Neural crest cell (in vitro differentiated cells): ENCODE measurements at places on chromosomes 7 and 10. TPM values are rescaled to one million over a fixed set of nuclear protein-coding genes. Genes with fewer than 3 reads are reported as not detected.

- no peak for DNase-seq
These were observed 31.0 kb downstream of the SLIT1 start for GRCh38 chr10:97154781-97155180.

GRCh38 chr10:93150990-93151547, 77.4 kb downstream of the CYP26A1 start:
- no peak for DNase-seq

DNA sequence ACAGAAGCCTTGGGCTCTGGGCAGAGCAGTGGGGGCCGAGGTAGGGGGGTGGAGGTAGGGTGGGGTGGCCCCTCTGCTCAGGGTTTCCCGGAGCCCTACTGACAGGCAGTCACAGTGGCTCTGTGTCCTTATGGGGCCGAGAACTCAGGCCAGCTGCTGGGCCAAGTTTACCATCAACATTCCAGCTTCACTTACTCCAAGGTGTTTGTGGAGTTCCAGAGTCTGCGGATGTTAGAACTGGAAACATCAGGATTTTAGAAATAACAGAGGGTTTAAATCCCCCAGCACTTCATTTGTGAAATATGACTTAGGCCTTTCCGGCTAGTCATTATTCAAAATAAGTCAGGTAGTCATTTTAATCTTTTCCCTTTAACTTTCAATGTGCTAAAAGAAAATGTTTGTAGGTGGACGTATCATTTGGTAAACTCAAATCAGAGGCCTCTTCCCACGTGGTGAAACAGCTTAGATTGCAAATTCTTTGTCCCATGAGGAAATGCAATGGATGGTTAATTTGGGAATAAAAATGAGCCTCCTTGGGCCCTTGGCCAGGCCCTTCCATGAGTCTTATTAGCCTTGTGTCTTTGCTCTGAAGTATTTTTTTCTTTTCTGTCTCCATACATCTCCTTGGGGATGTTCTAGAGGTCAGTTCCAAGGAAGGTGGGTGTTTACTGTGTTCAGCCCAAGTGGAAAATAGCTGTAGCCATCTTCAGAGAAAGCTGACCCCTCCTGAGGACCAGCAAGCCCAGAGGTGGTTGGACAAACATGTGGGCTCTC, 99.6 kb upstream of the BTBD16 start:
- no peak for DNase-seq

DNA sequence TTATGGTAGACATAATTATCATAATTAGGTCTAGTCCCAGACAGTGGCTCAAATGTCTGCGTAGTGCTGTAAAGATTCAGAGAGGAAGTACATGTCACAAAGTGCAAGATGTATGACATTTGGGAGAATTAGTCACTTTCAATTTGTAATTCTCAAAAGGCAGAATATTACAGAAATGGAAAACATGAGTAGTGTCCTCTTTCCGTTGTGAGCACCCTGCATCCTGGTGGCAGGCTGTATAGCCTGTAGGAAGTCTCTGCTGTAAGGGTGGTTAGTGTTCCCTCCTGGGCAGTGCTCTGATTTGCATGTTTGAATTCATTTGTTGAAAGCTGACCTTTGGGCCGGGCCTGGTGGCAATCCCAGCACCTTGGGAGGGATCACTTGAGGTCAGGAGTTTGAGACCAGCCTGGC, 17.0 kb downstream of the CDK14 start:
- DNase-seq, result no peak

GRCh38 chr7:11213266-11213665, 239.6 kb downstream of the PHF14 start:
- DNase-seq, result no peak

GRCh38 chr10:124069341-124070264, 23.8 kb downstream of the CHST15 start:
- no peak for DNase-seq

Gene CTAGE8
- 0.72 TPM in 1 of 2 replicates, not detected in the other for total RNA-seq

Gene GOLGA7B
- 0.30 and 0.36 TPM in 2 replicates for total RNA-seq

Gene RPEL1
- not detected in 2 replicates for total RNA-seq

DNA sequence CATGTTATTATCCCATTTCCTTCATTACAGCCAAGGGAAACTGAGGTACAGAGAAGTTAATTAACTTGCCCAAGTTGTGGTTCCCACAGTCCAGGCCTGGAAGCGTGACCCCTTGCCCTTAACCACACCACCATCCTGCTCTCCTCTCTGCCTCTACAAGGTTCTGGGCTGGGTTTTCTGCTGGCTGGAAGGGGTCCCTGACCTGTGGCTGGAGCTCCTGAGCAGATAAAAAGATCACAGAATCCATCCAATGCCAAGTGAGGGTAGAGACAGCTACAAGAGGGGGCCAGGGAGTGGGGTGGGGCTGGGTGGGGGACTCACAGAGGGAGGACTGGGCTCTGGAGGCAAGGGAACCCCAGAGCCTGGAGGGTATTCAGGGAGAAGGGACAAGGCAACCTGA, 9.7 kb downstream of the ASB10 start:
- no peak for DNase-seq

DNA sequence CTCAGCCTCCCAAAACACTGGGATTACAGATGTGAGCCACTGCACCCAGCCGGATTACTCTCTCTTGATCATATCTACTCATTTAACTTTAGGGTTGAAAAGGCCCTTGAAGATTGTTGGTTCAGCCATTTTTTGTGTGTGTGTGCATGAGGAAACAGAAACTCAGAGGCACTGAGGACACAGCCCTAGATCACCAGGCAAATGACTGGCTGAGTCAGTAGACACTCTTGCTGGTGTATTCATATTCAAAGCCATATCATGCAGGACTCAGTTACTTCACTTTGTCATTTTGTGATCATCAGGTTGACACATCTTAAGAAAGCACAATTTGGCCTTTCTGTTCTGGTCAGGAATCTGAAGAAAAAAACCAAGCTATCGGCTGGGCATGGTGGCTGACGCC, 253.4 kb downstream of the TRIL start:
- DNase-seq, result no peak

Gene C1GALT1
- 15.0 and 15.6 TPM in 2 replicates for total RNA-seq

- DNase-seq, result peak; percentile 90
These were observed 9.8 kb downstream of the SAP25 start for GRCh38 chr7:100563809-100564400.

DNA sequence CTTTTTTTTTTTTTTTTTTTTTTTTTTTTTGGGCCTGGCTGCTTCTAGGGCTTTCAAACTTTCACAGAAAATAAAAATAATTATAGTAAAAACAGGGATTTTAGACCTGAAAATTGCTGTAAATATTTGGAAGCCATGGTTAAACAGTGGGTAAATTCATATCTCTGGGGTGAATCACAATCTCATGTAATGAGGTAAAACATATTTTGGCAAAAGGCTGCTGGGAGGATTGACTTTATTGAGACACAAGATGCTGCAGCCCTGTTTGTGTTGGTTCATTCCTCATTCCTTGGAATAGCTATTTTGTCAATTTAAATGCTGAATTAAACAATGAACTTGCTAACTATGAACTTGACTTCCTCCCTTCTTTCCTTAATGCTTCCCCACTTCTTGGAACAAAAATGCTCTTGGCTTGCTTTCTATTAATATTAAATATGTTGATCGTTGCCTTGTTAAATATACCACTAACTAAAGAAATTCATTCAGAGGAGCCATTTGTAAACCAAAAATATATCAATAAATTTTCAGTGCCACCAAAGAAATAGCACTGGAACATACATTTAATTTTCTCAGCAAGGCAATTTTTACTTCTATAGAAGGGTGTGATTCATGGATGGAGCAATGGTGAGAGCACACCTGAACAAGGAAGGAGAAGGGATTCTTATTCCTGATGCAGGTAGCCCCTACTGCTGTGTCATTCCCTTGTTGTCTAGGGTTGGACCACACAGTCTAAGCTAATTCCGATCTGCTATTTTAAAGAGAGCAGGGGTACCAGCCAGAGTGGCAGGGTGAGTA, 24.6 kb downstream of the AGK start:
- no peak for DNase-seq

GRCh38 chr10:107390563-107390962, 226.1 kb upstream of the SORCS1 start:
- no peak for DNase-seq

DNA sequence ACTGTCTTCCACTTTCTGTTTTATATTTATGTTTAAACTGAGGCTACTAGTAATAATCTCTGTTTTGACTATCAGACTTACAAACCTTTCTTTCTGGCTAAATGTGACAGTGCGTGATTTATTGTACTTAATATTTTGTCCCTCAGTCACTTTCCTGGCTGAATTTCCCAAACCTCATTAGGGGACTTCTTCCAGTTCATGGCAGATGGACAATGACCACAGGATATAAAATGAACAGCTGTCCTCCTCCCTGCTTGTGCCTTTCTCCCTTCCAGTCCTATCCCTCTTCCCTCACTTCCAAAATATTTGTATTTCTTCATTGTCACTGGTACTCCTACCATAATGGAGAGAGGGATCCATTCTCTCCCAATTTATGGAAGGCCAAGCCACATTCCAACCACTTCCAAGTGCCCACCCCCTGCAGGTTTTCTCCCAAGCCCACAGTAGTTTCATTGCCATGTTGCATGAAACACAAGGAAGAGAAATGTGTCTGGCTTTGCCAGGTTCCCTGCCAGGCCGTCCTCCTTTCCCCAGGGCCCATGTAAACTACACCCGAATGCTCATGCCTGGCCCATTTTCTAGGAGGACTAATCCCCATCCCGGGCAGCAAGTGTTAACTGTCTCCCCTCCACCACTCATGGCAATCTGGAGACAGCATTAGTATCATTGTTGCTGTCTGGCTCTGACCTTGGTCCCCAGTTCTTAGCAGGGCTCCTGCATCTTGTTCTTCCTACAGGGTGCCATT, 269.5 kb upstream of the SLC26A5 start:
- no peak for DNase-seq

Gene CALHM1
- total RNA-seq, result not detected in 2 replicates

GRCh38 chr7:130985361-130985760, 251.4 kb upstream of the KLF14 start:
- DNase-seq, result no peak
